ENCODE measurements at places on chromosomes 12 and 14. TPM values are rescaled to one million over a fixed set of nuclear protein-coding genes. Genes with fewer than 3 reads are reported as not detected.

Gene ACOT4
- 2.3 TPM for total RNA-seq

Gene ZFYVE1
- total RNA-seq, result 28.6 TPM

Gene MDM2
- 130 TPM for total RNA-seq

Gene MYRFL
- total RNA-seq, result not detected

Gene RAPGEF3
- 0.49 TPM for total RNA-seq

Gene KIF5A
- total RNA-seq, result 0.16 TPM

Gene ANKRD33
- total RNA-seq, result not detected

Gene ALG10B
- total RNA-seq, result 7.5 TPM

Gene TMEM52B
- not detected for total RNA-seq
